Dermis lymphatic vessel endothelial cell (primary cell): ENCODE measurements at places on chromosomes 6 and 20. TPM values are rescaled to one million over a fixed set of nuclear protein-coding genes. Genes with fewer than 3 reads are reported as not detected.

Gene EYA2
- 0.11 TPM in 1 of 2 replicates, not detected in the other for total RNA-seq

Gene SLC4A11
- 7.8 and 8.9 TPM in 2 replicates for total RNA-seq

Gene SLC32A1
- total RNA-seq: not detected in 2 replicates

Gene HLA-DQB1
- total RNA-seq: 0.09 TPM in 1 of 2 replicates, not detected in the other

Gene VIP
- total RNA-seq: 0.33 and 1.4 TPM in 2 replicates

Gene SLC35F1
- under 0.01 TPM in 1 of 2 replicates, not detected in the other for total RNA-seq

Gene C20orf202
- total RNA-seq: under 0.01 and 0.17 TPM in 2 replicates

Gene SOX4
- total RNA-seq: 65.5 and 107 TPM in 2 replicates

Gene KCNK15
- under 0.01 TPM in 1 of 2 replicates, not detected in the other for total RNA-seq

Gene FAM83D
- total RNA-seq: 9.4 and 10.1 TPM in 2 replicates

Gene LAMA4
- total RNA-seq: 525 and 536 TPM in 2 replicates

Gene SLC16A10
- total RNA-seq: 0.11 TPM in 1 of 2 replicates, not detected in the other

Gene TRAPPC3L
- total RNA-seq: 0.11 and 0.34 TPM in 2 replicates

Gene COL21A1
- total RNA-seq: 5.2 and 6.6 TPM in 2 replicates

Gene STX7
- total RNA-seq: 57.8 and 59.8 TPM in 2 replicates

Gene TNFRSF21
- 42.8 and 65.1 TPM in 2 replicates for total RNA-seq

Gene LZTS3
- total RNA-seq: 2.2 and 5.9 TPM in 2 replicates

Gene POU3F2
- total RNA-seq: not detected in 2 replicates

Gene OR2B6
- 0.09 TPM in 1 of 2 replicates, not detected in the other for total RNA-seq

Gene PACSIN1
- not detected in 2 replicates for total RNA-seq

Gene CSE1L
- total RNA-seq: 46.2 and 66.7 TPM in 2 replicates

Gene NKAPL
- 0.26 and 0.43 TPM in 2 replicates for total RNA-seq

Gene ESF1
- 5.9 and 11.1 TPM in 2 replicates for total RNA-seq
